ENCODE measurements at places on chromosomes 4 and X. TPM values are rescaled to one million over a fixed set of nuclear protein-coding genes. Genes with fewer than 3 reads are reported as not detected.

DNA sequence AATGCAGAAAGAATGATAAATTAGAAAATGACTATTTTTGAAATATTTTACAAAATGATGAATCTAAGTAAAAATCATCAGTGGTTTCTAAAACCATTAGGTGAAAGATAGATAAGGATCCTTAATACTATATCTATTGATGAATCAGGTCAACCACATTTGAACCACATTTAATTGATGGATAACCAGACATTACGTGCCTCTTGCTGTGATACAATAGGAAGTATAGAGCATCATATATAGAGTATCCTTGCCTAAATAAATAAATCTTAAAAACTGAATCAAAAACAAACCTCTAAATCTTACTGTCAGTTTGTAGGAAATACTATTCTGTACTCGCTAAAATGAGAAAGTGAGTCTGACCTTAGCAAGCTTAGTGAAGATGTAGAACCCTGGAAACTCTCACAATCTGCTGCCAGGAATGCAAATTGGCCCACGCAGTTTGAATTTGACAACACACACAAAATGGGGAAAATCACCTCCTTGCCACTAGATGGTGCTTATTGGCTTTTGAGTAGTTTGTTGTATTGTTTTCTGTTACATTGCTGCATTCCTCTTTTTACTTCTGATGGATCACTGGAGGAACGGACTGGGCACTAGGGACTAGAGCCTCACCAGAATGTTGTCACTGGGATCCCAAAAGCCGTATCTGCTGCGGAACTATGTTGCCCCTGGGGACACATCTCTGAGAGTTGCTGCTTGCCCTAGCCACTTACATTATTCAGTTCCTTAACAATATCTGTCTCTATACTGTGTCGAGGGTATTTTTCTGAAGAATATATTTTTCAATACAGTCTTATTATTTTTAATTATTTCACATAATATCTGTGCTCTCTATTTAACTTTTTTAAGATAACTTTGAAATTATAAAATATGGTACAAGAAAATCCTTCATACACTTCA, 25.4 kb upstream of the SLAIN2 start:
- DNase-seq = no peak

GRCh38 chr4:89056953-89057398, at the start of gene FAM13A:
Gene FAM13A (minus strand): TSS chr4:89057185. CDS start chr4:89056964, 221 bp downstream.
- peak; percentile 87 for DNase-seq

DNA sequence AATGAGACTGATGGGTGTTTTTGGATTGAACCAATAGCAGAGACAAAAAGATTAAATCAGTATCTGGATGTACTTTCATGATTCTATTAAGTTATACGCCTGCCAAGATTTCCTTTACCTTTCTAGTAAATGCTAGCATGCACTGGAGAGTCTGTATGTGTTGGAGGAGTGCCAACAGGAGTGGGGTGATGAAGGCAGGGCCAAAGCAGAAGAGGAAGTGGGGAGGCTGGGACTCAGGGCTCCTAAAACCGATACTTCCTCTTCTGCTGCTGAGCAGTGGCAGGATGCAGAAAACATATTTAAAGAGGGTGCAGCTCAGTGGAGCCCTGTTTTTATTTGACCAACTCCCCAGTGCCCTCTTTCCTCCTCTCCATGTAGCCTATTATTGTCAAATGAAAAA, 5.6 kb downstream of the CYSLTR1 start:
- no peak for DNase-seq

DNA sequence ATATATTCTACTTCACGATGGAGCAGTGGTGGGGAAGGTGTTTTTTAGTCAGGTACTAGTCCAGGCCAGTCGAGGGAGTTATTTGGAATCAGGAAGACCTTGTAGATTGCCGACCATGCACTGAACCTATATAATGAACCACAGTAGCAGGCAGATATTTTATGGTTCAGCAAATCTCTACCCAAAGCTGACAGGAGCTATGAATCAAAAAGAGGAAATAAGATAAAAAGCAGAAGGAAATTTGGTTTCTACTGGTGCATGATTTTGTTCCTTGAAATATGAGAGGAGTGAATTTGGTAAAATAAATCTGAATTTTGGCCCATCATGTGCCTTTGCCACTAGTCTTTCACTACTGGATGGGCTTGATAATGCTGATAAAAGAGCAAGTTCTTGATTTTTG, 924.3 kb upstream of the DIAPH2 start:
- DNase-seq = no peak

The AWAT2 gene
- total RNA-seq = 4.7 TPM

DNA sequence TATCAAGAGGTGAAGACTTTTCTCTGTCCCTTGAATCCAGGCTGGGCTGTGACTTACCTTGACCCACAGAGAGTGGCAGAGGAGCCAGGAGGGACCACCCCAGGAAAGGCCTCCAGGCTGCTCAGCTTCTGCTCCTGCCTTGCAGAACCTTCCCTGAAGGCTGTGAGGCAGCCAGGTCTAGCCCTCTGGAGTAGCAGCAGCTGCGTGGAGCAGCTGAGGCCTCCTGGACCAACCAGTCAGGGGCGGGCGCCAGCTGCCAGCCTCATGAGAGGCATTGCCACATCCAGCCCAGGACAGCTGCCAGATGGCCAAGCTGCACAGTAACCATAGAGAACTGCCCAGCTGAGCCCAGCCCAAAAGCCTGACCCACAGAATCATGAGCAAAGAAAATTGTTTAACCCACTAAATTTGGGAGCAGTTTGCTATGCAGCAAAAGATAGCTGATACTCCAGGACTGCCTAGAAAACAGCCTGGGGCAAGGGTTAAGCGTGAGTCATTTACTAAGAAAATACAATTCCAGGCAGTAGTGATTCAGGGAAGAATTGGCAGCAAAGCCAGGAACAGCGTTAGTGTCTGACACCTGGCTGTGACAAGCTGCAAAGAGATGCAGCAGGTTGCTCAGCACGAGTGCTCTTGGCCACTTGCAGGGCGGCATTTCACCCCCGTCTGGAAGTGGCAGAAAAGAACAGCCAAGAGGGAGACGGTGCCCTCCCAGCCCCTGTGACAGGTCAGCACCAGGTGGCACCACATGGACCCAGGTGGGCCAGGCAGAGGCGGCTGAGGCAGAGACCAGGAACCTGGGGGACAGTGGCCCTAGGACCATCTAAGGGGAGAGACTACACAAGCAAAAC, 14.7 kb upstream of the PDE6B start:
- peak; percentile 69 for DNase-seq

- DNase-seq = no peak
Observed at GRCh38 chr4:55378617-55379467, 16.9 kb upstream of the TMEM165 start.
